ENCODE measurements at places on chromosomes 16 and 17.

DNA sequence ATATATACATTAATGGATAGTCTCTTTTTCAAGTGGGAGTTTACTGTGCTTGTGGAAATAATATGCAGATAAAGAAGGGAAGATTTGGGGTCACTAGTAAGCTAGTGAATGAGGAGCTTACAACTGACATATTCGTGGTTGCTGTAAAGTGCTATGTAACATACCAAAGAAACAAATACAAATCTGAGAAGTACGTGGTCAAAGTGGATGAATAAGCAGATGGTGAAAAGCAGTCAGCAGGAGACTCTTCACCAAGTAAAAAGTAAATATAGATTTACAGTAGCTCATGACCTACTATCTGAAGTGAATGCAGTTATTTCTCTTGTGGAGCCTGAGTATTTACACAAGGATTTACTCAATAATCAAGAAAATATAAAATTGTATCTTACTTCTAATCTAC is 136.6 kb upstream of the ELAC2 start:
- DNase-seq: no peak

DNA sequence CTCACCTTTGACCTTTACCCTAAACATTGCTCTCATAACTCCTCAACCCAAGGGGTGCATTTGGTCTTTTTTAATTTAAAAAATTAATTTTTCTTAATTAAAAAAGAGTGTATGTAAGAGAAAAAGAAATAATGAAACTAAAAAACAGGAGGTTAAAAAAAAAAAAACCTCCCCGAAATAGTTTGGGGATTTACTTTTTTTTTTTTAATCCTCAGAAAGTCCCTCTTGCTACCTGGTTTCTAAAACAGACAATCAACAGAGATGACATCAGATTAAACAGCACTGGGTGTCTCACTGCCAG is 301.3 kb downstream of the SOX9 start:
- no peak for DNase-seq

DNA sequence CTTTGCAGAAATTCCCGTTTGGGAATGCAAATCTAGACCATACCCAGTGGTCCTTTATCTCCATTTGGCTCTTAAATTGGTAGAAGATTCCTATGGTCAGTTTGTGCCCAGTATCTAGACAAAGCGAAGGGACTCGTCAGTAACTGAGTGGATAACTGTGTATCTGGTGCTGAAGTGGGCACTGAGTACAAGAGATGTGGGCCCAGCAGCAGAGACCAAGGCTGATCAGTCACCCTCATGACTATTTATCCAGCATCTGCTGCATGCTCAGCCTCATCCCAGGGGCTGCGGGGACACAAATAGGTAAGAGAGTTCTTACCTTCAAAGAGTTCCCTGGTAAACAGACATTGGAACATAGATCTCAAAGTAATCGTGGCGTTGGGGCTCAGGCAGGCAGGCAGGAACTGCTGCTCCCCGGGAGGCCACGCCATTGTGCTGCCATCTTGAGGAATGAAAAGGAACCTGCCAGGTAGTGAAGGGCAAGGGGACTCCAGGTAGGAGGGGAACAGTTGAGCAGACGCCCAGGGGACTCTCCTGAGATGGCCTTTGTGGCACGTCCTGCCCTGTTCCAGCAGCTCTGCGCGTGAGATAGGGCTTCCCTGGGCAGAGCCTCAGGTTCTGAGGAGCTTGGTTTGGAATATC is 10.3 kb downstream of the NT5M start:
- no peak for DNase-seq

DNA sequence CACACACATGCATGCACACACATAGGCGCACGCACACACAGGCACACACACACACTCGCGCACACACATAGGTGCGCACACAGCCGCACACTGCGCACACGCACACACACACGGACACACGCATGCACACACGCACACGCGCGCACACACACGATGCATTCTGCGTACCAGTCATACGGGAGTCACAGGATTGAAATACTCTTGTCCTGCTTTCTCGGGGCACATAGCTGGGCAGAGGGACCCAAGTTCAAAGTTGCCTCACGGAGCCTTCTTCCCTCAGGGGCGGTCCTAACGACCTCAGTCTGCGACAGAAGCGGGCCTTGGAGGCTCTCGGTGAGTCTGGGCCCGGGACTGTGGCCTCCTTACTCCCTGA is 56.0 kb downstream of the MRM1 start:
- DNase-seq: no peak
